Stimulated activated CD4-positive, alpha-beta T cell treated with anti-CD3 and anti-CD28 coated beads, TNF-alpha, amount 100 ng/mL, for 24 hours (primary cell): ENCODE measurements at places on chromosomes 6 and 20.

DNA sequence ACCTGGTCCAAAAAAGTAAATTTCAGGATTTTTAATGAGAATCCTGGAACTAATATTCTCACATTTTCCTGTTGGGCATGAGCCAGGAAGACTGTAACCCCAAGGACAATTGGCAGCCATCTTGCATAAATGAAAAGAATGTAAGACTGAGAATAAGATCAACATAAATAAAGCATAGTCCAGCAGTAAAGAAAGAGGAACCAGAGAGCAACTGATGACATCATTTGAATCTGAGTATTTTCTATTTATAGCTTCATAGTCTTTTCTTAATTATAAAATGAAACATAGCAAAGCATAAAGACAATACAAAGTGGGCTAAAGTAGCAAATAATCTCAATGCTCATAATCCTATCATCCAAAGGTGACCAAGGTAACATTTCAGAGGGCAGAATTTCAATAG, 26.6 kb upstream of the FBXL4 start:
- DNase-seq: no peak

GRCh38 chr6:121879149-121879548, 443.7 kb downstream of the GJA1 start:
- no peak for DNase-seq

- no peak for DNase-seq
These were observed 67.4 kb upstream of the C20orf144 start for GRCh38 chr20:33594743-33595142.

- no peak for DNase-seq
These were observed 576.7 kb upstream of the AGPAT4 start for GRCh38 chr6:161850562-161850961.

DNA sequence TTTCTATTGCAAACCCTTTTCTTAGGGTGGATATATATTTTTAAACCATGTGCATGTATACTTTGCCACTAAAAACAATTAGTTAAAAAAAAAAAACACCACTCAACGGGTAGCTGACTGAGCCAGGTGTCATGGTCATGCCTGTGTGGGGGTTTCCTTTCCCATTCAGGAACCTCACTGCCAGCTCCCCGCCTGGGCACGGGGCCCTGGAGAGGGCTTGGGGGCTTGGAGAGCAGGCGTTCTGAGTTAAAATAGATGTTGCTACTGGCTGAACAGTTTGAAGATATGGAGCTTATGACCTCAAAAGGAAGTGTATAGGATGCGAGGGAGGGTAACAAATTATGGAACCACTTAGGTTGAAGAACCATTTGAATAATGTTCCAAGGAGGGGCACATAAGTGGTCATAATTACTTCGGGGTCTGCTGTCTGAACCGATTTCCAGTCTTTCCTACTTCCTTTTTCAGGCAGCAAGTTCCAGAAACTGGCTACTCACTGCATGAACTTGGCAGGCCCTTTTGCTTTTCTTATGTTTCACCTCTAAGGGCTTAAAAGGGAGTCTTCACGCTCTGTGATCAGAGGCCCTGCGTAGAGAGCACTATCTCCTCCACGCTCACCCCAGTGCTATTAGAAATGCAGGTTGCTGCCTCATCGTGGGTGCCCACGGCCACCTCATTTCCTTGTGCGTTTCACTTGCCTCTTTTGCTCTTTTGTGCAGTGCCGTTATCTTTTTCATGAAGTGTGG, 9.9 kb downstream of the STX16 start:
- DNase-seq: peak; percentile 20

- no peak for DNase-seq
These were observed 51.3 kb downstream of the LRFN2 start for GRCh38 chr6:40535819-40536380.

GRCh38 chr6:101018157-101018556, 137.0 kb upstream of the ASCC3 start:
- DNase-seq: no peak

DNA sequence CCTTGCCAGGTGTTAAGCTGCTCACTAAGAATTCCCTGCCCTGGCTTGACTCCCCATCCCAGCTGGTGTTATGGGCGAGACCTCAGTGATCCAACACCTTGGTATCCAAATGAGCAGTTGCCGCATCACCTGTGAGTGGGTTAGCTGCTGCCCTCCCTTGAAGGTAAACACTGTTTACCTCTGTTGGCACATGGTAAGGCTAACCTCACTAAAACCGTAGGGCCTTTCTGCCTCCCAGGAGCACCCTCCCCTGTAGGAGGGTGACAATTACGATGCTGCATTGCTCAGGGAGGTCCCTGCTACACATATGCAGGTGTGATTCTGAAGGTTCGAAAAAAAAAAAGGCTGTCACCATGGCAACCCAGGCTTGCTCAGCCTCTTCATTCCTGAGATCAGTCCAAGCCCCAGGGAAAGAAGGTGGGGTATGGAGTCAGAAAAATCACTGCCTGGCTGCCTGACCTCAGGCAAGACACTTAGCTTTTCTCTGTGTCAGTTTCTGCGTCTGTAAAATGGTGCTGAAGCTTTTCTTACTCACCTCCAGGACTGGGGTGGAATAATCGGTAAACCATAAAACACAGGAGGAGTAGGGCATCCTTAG, 19.5 kb downstream of the PNPLA1 start:
- DNase-seq: no peak

DNA sequence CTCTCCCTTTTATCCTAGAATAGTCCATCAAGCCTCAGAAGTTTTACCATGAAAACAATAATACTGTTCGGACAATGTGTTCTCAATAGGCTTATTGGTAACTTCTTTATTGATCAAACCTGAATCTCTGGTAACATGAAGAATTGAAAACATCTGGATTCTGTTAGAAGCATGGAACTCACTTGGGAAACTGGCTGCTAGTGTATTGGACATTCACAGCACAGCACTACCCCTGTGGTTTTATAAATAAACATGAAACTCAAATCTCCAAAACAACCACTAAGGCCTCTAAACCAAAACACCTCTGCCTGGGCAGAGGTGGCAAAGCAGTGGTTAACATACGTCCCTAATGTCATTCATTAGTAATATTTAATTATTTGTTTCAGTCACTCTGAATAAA, 157.6 kb upstream of the KCNQ5 start:
- no peak for DNase-seq

DNA sequence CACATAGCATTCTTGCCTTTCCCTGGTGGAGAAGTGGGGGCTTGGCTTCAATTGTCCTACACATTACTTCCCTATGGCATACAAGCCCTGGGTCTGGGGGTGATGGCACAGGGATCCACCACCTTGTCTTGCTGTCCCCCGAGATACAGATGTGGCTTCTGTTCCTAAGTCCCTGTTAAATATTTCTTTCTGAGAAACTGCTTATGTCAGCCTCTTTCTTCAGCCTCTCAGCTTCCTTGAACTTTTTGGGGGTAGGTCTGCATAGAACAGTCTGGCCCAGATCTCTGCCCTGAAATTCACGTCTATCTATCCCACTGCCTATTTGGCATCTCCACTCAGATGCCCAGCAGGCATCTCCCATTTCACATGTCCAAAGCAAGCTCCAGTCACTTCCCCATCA, 177.4 kb downstream of the SCP2D1 start:
- no peak for DNase-seq

GRCh38 chr6:34575326-34575725, 19.2 kb upstream of the SPDEF start:
- DNase-seq: no peak

- DNase-seq: no peak
These were observed 21.1 kb downstream of the HDGFL1 start for GRCh38 chr6:22590423-22590822.

DNA sequence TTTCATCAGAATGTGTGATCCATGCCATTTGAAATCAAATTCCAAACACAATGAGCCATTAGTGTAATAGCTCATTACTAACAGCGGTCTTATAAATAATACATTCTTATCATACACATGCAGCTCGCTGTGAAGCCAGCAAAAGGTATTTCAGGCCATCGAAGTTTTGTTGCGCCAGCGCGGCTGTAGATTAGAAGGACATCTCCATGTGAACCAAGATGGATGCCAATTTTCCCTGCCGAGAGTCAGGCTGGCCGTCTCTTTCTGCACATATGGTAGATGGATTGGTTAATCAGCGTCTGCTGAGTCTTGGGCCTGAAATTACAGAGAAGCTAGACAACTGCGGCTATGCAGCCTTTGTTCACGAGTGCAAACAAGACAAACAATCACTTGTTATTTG, 44.1 kb downstream of the CFAP61 start:
- DNase-seq: no peak

DNA sequence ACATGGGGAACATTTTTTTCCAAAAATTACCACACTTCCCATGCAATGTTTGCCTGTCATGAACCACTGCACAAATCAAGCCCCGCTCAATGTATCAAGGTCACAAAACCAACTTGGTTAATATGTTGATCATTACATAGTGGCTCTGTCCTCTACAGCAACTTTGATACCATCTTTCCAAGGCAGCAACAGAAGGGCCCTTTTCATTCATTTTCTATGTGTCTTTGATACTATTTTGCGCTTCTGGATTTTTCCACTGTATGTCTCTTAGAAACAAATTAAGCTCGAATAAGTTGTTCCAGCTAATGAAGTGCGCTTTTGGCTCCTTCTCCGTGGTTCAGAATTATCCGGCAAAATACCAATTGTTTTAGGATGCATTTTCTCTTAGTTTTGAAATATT, 1.5 kb downstream of the ZHX3 start:
- no peak for DNase-seq
